ENCODE measurements at places on chromosomes 16 and 17.

DNA sequence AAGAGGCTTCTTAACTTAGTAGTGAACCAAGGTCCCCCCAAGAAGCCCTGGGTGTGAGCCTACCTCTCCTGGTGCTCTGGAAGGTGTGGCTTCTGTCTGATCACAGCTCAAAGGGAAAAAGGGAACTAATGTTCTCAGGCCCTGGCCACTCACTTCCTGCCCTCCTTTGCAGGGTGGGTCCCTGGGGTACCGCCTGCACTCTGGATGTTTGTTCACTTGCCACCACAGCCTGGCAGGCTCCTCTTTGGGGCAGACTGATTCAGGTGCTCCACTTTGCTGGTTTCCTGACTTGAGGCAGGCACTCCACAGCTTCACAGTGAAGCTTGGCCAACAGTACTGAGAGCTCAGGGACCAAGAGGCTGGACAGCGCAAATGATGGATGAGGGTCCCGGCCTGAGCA lies 5.9 kb upstream of the MYO15A start:
- DNase-seq: no peak

DNA sequence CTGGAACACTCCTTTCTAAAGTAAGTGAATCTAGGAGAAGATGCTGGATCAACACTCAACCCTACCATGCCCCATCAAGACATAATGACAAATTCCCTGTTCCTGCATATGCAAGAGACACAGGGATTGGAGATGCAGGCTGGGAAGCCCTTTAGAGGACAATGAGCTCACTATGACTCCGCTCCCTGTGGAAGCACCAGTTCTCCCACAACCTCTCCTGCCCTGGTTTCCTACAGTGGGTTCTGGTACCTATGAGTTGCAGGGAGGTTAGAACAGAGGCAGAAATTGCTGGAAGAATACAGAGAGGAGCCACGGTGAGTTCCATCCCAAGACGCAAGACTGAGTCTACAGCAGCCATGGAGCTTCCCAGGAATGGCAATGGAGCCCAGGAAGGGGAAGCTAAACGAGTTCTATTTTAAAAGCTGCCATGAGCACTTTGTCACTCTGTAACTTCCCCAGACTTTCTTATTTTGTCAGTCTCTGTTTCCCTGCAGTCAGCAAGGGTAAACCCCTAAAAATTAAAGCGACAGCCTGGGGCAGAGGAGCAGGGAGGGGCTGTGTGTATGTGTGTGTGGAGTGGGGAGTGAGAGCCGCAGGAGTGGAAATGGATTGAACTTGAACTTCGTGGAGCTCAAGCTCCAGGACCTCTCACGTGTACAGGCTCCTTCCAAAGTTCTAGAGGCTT lies 42.3 kb upstream of the PIK3R6 start:
- no peak for DNase-seq

DNA sequence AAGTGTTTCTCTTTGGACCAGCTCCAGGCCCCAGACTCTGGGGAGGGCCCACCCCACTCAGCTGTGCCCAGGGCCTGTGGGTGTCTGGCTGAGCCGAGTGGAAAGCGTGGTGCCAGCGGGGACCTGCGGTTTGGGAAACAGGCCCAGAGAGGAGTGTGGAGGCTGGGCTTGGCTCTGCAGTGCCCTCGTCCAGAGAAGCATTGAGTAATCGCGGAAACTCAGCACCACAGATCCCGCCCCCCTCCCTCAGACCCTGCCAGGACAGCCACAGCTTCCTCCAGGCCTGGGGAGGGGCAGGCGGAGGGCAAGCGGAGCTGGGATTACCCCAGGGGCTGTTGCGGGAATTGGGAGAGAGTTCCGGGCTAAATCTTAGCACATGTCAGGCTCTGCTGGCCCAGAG lies 14.6 kb upstream of the PITPNA start:
- DNase-seq: no peak

DNA sequence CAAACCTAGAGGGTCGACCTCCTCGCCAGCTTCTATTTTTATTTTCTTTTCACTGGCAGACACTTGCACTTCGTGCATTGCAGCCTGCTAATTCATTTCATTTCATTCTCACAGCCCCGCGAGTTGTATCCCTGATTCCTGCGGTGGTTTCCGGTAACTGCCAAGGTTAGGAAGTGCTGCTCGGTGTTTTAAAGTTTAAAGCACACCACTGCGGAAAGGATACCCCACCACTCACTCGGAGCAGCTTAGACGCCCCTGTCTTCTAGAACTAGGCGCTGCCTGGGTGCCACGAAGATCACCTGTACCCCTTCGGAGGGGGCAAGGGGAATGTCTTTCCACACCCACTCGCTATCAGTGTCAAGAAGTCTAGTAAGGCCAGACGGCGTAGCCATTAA lies 509 bp downstream of the CNEP1R1 start:
- DNase-seq: no peak

DNA sequence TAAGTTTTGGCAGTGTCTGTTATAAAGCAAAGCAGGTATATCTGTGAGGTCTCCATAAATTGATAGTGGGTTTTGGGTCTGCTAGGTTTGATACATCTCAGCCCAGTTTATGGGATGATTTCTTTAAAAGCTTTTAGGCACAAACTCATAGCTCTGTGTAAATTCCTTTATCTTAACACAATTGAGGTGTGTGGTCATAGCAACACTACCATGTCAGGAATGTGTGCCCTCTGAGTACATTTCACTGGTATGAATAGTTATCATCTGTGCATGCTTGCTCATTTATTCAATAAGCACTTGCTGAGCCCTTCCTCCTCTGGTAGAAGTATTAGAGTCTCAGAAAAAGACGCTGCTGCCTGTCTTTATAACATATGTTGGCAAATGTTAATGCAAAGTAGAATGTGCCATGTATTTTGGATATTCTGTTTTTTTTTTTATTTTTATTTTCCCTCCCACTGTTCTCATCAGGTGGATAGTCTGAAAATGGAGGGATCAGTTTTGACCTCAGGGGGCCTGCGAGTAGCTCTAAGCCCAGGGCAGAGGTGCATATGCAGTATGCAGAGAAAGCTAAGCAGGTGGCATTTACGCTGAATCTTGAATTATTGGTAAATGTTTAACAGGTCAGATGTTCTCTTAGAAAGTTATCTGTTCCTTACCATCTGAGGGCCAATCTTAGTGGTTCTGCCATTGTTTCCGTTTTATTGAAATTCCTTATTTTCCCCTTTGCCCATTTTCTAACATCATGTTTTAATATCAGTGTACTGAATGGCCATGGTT lies 90.7 kb downstream of the WNT3 start:
- no peak for DNase-seq

DNA sequence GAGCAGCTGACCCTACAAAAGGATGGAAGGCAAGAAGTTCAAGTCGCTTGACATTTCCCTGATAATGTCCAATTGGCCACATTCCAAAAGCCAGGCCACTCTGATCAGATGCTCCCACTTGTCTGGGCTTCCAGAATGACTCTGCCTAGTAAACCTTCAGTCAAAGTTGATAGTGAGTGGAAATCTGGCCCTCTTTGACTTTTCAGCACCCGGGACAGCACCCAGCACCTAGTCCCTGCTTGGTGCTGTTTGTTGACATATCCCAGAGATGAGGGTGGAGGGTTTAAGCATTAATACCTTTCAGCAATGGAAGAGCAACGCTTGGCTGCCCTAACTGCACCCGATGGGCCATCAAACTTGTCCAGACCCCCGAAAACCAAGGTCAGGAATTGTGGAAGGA lies 131.3 kb downstream of the AIPL1 start:
- peak; percentile 31 for DNase-seq

- DNase-seq: no peak
Measured at GRCh38 chr17:67573987-67574657, 143.6 kb upstream of the NOL11 start.

DNA sequence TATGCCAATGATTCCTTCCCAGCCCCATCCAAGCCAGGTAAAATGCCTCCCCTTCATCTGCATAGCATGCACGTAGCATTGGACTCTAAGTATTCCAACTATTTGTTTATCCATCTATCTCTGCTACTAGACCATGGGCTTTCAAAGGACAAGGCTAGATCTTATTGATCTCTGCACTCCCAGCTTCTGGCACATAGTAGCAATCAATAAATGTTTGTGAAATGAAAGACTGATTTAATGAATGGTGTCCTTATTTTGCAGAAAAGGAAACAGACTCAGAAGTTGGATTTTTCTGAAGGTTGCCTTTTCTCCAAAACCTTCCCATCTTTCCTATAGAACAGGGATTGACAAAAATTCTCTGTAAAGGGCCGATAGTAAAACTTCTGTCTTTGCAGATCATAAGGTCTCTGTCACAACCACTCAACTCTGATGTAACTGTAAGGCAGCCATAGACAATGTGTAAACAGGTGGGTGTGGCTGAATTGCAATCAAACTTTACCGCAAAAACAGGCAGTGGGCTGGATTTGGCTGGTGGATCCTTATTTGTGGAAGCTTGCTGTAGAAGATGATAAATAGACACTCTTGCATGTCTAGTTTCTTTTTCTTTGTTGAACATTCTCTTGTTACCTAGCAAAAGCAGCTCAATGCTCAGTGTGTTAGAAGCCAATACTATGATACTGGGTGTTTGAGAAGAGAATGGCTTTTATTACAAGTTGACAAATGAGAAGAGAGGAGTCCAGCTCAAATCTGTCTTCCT lies 7.6 kb upstream of the CMTR2 start:
- no peak for DNase-seq

DNA sequence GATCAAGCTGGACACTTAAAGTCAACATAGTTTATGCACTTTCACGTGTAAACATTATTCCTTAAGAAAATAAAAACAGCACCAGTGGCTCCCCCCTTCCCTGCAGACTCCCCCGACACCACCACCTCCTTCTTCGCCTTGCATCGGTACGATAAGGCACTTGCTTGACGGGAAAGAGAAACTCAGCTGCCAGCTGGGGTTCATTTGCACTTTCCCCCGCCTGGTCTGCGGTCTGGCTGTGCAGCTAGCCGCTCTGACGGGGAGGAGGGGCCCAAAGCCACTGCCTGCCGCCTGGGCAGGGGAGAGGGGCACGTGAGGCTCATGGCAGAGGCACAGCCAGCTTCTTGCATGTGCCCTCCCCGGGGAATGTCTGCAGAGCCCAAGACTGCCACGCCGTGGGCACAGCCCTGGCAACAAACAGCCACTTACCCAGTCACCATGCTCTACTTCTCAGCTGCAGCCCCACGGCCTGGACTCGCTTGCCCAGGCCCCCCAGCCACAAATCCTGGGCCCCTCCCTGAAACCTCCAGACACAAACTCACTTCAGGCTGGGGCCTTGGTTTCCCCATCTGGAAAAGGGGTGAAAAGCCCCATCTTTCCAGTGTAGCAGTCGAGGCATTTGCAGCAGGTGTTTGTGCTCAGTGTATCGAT lies 16.5 kb upstream of the PRM1 start:
- DNase-seq: peak; percentile 90

DNA sequence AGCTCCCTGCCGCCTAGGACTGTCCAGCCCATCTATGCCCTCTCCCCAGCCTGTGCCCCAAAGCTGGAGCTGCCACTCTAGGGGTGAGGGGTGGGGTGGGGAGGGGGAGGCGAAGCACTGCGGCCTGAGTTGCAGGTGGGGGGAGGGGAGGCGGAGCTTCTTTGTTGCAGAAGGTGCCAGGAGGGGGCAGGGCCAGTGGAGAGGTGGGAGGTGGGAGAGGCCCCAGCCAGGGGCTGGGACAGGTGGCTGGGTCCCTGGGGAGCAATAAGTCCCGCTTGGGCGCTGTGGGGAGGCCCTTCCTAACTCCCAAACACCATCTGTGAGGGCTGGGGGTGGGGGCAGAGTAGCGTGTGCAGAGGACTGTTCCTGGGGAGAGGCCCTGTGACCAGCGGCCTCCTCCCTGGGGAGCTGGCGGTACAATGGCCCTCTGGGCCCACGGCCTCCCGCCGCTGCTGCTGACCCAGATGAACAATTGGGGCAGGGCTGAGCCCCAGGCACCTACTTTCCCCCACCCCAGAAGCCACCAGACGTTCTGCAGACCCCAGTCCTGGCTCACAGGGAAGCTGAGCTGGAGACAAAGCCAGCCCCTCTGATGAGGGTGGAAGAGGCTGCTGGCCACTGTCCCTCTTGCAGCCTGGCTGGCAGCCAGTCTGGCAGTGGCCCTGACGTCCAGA lies 2.2 kb upstream of the NTN3 start:
- DNase-seq: no peak
